ENCODE measurements at places on chromosomes 7 and 10.

GRCh38 chr10:89351412-89351779 lies 23.6 kb downstream of the IFIT3 start:
- DNase-seq, result no peak

GRCh38 chr10:120600871-120601649 lies 144.0 kb downstream of the PLPP4 start:
- DNase-seq, result no peak

GRCh38 chr10:5040781-5041470 lies 37.3 kb upstream of the AKR1C2 start:
- DNase-seq, result no peak

DNA sequence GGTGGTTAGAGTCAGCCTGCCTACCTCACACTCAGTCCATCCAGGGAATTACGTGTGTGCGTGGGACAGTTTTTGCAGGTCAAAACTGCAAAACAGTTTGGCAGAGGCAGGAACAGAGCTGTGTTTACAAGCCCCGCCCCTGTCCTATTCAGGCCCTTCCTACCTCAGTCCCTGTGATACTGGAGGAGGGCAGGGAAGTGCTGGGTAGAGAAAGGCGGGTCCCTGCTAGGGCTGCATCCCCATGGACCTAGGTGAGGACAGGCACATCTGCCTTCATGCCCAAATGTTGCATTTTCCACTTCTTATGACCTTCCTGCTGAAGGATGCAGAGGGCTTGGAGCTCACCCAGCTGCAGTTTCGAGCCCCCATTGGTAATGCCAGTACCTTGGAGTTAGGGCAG lies 25.1 kb downstream of the SBDS start:
- DNase-seq, result no peak

DNA sequence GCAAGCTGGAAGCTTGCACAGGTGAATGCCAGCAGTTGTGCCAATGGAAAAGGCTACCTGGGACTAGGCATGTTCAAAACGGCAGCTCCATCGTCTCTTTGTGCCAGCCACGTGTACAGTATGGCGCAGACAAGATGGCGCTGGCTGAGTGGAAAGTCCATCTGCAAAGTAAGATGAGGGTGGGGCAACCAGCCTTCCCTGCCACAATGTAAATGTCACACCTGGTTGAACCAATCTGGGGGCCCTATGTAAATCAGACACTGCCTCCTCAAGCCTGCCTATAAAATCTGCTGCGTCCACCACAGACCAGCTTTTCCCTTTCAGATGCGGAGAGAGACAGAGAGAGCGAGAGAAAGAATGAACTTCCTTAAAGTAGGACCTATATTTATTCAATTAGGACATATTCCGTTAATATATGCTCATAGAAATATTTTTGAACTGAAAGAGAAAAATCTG lies 18.5 kb upstream of the C7orf33 start:
- DNase-seq, result no peak

DNA sequence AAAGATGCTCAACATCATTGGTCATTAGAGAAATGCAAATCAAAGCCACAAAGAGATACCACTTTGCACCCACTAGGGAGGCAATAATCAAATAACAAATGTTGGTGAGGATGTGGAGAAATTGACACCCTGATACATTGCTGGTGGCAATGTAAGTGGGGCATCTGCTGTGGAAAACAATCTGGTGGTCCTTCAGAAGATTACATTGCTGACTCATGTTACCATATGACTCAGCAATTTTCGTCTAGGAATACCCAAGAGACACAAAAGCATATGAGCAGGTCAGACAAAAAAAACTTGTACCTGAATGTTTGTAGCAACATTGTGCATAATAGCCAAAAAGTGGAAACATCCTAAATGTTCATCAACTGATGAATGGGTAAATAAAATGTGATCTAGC lies 4.9 kb upstream of the CLDN3 start:
- no peak for DNase-seq

GRCh38 chr10:61547297-61547696 lies 94.1 kb upstream of the TMEM26 start:
- DNase-seq, result no peak

DNA sequence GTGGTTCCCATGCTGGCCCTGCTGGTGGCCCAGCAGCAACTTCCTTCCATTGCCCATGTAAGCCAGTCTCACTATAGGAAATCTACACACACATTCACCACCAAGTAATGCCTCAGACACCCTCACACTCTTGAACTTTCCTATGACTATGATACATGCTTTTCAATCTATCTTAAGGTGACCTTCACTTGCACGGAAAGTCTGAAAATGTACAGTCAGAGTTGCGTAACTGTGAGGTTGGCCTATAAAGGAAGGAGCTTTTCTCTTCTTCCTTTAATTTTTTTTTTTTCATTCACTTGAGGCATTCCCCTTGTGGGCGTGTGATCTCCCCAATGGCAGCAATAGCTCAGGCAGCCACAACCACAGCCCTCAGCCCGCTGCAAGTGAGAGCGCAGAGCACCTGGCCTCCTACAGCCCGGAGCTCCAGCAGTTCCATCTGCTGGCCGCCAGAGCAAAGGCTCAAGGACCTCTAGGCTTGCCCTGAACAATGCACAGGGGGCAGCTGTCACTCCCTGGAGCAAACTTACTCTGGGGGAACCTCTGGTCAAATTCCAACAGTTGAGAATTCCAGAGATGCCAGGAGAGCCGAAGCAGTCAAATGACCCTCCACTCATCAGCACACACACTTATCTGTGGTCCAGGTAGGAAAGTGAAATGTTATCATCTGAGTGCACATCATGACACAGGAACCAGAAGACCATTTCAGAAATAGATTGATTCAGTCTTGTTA lies 123.1 kb upstream of the ADO start:
- peak; percentile 83 for DNase-seq

DNA sequence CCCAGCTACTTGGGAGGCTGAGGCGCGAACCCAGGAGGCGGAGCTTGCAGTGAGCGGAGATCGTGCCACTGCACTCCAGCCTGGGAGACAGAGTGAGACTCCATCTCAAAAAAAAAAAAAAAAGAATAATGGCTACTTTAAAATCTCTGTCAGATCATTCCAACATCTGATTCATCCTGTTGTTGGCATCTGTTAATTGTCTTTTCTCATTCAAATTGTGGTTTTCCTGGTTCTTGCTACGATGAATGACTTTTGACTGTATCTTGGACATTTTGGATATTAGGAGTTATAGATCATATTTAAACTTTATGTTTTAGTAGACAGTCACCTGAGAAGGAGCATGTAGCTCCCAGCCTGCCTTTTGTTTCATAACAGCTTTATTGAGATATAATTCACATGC lies 8.5 kb downstream of the TPST1 start:
- no peak for DNase-seq

DNA sequence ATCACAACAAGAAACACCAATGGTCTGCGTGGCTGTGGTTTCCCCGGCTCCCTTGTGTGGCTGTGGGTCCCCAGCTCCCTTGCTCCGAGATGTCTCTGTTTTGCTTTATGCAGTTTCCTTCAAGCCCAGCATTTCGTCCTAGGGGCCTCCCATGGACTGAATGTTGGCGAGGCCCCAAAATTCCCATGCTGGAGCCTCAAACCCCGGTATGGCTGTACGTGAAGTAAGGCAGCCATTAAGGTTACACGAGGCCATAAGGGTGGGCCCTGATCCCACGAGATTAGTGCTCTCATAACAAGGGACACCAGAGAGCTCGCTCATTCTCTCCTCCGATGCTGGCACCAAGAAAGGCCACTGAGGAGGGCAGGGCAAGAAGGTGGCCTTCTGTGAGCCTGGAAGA lies 44.6 kb downstream of the INSIG1 start:
- DNase-seq, result no peak

DNA sequence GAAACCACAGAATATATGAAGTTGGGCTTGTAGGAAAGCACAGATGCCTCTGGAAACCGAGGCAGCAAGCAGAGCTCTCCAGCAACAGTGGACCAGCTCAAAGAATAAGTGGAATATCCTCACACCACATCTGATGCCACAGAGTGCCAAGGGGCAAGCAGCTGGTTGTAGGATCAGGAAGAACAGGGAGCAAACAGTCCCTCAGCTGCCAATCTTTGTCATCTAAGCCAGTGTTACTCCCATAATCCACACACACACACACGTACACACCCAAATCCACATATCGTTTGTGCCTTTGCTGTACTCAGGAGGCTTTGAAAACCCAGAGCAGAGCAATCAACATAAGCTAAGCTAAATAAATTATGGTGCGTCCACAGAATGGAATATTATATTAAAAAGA lies 20.7 kb upstream of the SEC24C start:
- DNase-seq, result no peak

GRCh38 chr7:31320675-31321074 lies 19.9 kb downstream of the NEUROD6 start:
- DNase-seq, result no peak

DNA sequence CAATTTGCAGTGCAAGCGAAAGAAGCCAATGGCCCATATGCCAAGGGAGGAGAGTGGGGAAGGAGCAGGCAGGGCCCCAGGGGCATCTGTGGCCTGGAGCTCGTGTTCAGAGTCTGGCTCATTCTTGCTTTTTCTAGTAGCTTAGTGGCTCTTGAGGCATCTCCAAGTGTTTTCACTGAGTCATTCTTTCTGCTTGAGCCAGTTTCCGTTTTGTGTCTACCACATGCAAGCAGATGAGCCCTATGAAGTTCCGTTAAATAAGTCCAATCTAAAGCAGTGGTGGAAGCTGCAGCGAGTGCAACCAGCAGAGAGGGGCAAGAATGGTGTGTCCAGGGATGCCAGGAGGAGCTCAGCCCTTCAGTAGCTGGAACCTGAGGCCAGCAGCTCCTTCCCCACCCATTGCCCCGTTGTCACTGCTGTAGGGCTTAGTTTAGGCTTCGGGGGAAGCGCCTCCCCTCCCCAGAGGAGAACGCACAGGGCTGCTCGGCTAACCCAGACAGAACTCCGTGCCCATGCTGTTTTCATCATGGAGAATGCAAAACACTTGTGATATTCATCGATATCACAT lies 57.4 kb upstream of the EBF3 start:
- DNase-seq, result no peak

DNA sequence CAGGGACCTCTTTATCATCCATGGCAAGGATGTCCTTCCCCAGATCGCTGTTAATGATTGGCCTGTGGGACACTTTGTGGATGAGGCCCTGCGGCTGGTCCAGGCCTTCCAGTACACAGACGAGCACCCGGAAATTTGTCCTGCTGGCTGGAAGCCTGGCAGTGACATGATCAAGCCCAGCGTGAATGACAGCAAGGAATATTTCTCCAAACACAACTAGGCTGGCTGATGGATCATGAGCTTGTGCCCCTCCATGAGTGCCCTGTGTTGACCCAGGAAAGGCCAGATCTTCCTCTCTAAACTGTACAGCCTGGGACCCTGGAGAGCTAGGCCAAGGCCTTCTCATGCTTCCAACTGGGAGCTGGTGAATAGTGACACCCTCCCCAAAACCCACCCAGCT lies 124.1 kb downstream of the CUL2 start:
- DNase-seq, result no peak

GRCh38 chr10:26085549-26085948 lies 131.0 kb upstream of the GAD2 start:
- DNase-seq, result no peak

- no peak for DNase-seq
Observed at GRCh38 chr10:71476228-71477011, 79.7 kb downstream of the CDH23 start.

GRCh38 chr10:9807846-9808245 lies 1209.8 kb upstream of the CELF2 start:
- DNase-seq, result no peak

DNA sequence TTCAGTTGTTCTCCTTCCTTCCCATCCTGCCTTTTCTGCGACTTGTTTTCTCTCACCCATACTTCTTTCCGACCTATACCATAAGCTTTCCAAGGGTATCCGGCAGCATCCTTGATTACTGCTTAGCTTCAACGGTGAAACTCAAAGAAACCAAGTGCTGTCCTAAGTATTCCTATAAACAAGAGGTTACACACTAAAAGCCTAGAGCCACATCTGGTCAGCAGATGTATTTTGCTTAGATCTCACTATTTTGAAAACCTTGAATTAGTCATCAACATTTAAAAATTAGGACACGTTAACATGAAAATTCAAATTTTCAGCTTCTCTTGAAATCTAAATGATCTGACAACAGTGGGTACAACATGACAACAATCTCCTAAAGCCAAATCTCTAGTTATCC lies 20.0 kb downstream of the ARHGAP21 start:
- no peak for DNase-seq

DNA sequence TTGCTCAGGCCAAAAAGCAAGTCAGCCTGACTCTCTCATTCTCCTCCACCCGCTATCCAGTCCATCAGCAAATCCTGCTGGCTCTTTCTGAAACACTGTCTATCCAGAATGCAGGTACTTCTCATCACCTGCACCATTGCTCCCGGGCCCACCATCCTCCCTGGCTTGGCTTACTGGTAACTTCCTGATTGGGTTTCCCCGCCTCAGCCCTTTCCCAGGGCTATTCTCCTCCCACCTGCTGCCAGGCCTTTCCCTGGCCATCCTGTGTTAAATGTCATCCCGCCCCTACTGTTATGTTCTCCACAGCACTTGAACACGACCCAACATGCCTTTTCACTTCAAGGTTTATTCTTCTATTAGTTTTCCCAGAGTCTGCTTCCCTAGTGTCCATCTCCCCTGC lies 124.0 kb downstream of the CNNM2 start:
- DNase-seq, result no peak

- DNase-seq, result no peak
Observed at GRCh38 chr7:10316488-10316887, 657.2 kb upstream of the PHF14 start.

GRCh38 chr10:131128731-131129130 lies 182.8 kb downstream of the TCERG1L start:
- no peak for DNase-seq

DNA sequence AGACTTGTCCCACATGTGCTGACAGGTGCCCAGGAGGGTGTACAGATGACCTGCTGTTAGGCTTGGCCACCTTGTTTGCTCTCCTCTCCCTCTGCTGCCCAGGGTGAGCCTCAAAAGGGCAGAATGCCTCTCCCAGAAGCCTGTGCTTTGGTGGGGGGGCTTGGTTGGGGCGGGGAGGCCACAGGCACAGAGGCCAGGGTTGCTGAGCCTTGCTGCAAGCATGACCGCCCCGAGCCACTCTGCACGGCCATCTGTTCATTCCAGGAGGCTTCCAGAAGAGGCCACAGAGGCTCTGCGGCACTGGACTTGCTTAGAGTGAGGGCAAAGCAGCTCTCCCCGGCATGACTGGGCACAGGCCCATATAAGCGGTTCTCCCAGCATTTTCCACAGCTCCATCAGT lies 190.8 kb downstream of the GLRX3 start:
- DNase-seq, result no peak

DNA sequence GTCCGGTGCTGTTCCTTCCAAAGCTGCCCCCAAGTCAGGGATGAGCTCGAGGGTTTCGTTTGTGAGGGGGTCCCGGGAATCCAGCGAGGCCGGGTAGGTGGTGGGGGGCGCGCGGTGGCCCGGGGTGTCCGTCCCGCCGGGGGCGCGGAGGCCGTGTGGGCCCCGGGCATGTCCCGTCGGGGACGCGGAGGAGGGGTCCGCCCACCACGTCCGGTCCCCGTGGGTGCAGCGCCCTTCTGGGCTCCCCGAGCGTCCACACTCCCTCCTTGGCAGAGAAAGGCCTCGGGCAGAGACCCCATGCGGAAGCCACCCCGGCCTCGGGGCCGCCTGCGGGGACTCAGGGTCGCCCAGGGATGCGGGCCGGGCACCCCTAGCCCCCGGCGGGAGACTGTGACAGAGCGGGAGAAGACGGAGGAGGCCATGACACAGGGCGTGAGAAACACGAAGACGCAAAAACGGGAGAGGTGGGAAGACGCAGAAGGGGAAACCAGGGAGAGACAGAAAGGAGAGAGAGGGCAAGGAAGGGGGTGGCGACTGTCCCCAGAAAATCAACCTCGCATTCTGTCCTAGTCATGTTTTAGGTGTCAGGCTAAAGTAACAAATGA lies 640 bp upstream of the ZNF425 start:
- DNase-seq, result peak; percentile 62

- DNase-seq, result no peak
Observed at GRCh38 chr7:49403844-49404243, 369.6 kb upstream of the VWC2 start.
